ENCODE measurements at places on chromosomes 2 and 18. TPM values are rescaled to one million over a fixed set of nuclear protein-coding genes. Genes with fewer than 3 reads are reported as not detected.
A peak's percentile ranks its signal among the peaks of the same experiment; 100 is the strongest.

DNA sequence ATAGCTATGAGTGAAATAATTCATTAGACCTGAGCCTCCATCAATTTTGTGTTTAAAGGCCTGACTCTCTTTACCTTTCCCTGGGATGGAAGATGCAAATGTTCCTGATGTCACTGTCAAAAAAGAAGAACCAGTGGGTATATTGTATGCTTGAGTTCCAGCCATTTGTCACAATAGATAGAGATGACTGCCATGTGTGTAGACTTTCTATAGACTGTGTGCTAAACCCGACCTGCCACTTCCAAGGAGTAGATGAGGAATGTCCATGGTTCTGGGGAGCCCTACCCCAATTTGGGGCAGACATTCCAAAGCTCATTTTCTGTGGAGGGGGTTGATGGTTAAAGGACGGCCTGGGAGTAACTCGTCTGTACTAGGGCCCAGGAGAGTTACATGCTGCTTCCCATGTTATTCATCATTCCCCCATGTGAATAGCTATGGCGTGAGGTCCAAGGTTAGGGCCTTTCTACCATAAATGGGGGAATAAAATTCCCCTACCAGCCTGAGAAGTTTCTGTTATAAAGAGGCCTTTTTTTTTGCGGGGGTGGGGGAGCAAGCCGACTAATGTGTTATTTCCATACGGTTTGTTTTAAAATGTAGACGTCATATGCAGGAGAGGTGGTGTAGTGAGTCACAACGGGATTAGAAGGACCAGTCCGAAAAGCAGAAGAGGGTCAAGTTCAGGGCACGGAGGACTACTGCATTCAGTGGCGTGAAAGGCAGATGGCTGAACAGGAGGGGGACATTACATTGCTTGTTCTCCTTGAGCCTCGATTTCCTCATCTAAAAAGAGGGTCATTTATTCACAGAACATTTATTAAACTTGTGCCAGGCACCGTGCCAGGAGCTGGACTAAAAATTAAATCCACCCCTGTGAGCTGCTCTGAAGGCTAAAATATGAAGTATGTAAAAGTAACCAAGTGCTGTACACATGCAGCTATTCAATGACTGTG lies 24.0 kb downstream of the IL1B start:
- peak; percentile 76 for DNase-seq

- DNase-seq: no peak
Observed at GRCh38 chr2:53786352-53786704, 425 bp downstream of the ASB3 start.

DNA sequence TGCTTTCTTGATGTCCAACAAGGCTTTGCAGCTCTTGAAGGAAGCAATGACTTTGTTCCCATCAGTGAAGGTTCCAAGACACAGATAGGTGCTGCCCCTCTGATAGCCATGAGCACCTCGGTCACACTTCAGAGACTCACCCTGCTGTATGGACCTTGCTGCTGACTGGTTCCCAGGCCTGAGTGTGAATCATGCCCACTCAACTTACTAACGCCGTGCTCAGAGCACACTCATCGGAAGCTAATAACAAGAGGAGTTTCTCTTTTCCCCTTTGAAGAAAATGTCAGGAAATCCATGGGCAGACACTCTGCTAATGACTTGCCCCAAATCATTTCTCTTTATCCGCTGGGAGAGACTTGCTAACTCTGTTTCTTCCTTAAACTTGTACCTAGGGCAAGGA lies 83.8 kb upstream of the ARL4C start:
- no peak for DNase-seq

GRCh38 chr2:206799083-206799482 lies 33.7 kb downstream of the FASTKD2 start:
- no peak for DNase-seq

DNA sequence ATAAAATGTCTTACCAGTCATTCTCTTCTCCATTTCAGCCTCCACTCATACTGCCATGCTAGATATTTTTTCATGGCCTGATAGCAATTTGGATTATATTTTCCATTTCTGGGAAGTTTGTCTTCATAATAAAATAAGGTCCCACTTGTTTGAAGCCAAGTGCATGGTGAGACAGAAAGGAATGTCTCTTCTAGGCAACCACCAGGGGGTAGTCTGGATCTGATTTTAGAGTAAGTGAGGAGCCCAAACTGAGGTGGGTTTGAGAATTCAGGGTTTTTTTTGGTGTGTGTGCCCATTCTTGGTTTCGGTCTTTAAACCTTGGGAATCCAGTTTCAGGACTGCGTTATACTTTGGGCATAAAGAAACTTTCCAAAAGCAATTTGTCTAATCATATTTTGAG lies 315.5 kb downstream of the RPRM start:
- no peak for DNase-seq

Gene WNT10A
- total RNA-seq: not detected

All from dermis microvascular lymphatic vessel endothelial cell (primary cell).